NCI-H774 (cell line): ENCODE measurements at places on chromosomes 4 and X.

GRCh38 chrX:15816886-15817285 lies 26.6 kb downstream of the ZRSR2 start:
- no peak for DNase-seq

- DNase-seq: peak; percentile 11
Observed at GRCh38 chrX:115226929-115227328, 7.0 kb downstream of the LRCH2 start.

- DNase-seq: no peak
Observed at GRCh38 chr4:174538123-174538875, 16.0 kb upstream of the HPGD start.

DNA sequence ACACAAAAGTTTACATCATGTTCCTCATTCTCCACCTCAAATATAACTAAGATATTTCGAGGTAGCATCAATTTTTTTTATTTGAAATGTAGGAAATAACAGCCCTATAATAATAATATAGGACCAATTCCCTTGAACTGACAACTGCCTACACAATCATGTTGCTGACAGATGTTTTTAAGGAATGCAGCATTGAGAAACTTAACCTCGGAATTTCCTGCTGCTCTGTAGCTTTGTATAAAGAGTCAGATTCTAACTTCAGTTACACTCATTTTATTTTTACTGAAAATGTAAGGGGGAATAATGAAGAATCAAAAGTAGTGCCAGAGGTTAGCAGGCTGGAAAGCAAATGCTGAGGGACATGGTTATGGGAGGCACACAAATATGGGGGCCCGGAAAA lies 235.8 kb downstream of the RBMX2 start:
- DNase-seq: no peak

- DNase-seq: peak; percentile 59
Observed at GRCh38 chr4:56434599-56435139, 746 bp downstream of the PPAT start.

DNA sequence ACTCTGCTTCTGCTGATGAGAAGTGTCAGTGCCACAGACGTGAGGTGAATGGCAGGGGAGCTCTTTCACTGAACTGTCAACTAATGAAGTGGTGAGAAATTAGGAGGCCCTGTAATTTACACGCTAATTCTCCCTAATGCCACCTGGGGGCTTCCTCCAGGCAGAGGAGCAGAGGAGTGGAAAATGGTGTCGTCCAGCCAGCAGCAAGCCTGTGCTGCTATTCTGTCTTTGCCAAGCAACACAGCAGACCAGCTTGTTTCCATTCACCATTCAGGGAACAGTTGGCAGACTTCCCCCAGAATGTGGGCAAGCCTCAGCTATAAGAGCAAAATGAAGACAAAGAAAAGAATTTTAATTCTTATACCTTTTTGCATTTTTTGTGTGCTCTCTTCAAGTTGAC lies 245.2 kb upstream of the TET2 start:
- DNase-seq: no peak

DNA sequence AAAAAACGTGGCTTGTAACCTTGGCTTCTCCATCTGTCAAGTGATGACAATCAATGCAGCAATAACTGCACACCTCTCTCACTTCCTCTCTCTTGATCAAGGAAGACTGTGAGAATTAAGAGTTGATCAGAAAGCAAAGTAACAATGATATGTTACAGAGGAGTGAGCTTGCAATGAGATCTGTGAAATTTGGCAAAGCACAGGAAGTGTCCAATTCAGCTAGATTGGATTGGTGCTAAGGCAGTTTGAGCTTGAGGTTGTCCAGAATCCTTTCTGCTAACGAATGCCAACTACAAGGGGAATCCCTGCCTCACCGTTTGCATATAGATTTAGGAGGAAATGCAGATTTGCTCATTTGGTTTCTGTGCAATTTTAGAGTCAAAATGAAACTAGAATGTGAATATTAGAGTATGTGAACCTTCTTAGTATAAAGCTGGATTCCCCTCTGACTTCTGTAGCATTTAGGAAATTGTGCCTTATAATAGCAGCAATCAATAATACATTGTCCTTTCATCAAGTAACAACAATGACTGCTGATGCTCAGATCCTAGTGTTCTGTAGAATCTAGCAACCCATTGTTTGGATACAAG lies 346.4 kb downstream of the PTTG2 start:
- no peak for DNase-seq

DNA sequence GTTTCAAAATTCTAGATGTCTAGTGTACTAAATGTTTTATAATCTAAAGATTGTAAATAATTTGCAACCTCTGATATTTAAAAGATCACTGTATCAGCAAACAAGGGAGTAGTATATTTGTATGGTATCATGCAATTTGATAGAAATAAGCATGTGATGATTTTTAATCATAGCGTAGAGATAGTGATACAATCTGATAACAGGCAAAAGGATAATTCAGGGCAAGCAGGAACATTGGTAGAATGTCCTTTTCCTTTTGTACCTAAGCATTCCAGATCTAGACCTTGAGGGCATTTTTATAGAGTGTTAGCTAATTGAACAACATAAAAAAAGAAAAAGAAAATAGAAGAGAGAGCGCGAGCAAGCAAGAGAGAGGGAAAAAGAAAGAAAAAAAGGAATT lies 1.4 kb downstream of the ANK2 start:
- no peak for DNase-seq

DNA sequence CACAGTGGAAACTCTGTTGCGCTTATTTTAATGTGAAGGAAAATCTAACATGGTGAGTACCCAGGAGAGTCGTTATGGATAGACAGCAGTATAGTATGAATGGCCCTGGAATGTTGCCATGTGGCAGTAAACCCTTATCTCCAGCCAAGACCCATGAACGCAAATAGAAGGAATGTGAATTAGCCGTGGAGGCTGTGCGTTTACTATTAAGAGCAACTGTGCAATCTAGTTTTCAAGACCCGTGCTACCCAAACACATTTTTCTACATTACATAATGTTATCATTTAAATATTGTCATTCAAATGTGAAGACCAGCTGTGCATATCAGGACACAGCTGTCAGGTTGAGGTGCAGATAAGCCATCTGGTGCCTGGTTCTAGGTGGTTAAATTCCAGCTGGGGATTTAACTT lies 13.3 kb upstream of the AGA start:
- DNase-seq: no peak

DNA sequence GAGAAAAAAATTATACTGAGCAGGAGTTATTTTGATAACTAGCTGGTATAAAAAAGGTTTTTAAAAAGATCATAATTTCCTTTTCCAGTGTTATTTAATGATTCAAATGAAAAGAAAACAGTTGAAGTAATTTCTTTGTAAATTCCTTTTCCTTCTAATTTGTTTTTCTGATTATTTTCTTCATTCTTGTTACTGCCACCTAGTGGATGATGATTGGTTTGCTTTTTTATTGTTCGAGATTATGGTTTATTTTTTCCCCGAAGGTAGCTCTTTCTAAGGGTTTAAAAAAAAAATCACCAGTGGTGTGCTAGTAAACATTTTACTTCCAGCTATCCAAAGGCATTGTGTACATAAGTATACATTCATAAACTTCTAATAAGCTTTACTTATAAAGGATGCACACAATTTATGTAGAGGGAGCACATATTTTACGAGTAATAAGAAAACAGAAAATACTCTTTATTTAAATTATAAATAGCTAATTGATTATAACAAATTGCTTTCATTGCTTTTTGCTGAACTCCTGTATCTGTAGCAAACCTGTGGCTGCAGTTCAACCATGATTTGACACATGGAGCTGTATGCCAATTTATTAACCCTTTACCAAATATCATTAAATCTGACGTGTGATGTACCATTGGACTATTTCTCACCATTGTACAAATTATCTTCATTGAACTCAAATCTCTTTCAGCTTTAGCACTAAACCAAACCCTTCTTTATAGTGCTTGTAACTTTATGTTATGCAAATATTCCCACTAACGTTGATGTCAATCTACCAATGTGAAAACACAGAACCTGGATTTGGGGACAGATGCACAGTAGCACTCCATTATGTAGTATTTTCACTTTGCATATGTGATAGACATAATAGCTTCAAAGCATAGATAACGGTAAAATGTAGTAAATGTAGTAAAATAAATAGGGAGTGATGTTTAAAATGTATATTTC lies 97.8 kb upstream of the ANK2 start:
- no peak for DNase-seq

- no peak for DNase-seq
Observed at GRCh38 chr4:125382995-125383394, 68.2 kb downstream of the FAT4 start.

DNA sequence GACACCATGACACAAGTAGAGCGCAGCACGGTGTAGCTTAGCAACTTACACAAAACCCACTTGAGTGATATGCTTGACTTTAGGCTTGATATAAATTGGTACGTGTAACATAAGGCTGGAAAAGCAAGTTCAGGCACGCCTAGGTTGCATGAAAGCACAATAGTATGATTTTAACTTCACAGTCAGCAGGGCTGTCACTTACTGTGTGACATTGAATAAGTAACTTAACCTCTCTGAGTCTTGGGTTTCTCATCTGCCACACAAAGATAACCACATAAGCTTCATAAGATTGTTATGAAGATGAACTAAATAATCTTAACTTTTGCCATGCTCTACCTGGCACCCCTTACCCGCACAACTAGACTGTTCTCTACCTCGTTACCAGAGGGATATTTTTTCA lies 9.5 kb downstream of the SRD5A3 start:
- DNase-seq: no peak

DNA sequence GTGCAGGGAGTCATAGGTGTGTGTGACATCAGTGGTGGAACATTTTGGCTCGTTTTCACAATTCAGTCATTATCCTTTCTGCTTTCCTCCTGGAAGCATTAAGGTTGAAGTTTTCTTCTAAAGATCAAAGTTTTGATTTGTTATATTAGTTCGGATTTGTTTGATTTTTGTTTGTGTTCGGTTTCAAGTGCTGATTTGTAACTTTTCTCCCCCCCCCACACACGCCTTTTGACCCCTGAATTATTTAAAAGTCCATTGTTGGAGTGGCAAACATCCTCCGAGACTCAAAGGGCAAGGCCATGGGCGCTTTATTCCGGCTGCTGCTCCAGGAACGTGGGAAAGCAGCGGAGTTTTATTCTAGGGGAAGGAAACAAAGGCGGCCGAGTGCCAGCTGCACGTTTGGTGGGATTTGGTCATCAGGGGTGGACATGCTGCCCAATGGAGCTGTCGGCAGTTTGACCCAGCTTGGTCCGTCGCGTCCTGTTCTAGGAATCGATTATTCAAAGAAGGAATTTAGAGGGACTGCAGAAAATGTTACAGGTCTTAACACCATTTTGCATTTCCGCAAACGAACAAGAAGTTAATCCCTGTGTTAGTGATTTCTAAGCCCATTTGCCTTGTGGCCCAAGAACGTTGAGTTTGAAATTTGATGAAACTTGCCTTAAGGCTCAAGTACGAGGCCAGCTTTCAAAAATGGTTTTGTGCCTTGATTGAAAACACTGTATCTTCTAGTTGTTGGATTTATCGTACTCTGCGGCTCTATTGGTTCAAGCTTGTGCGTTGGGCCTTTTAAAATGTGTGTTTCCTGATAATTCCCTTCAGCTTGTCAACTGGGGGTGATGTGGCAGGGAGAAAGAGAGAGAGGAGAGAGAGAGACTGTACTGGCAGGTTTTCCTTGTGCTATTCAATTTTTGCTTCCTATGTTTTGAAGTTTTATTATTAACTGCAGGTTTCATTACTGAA lies 565 bp upstream of the ZNF41 start:
- DNase-seq: no peak

DNA sequence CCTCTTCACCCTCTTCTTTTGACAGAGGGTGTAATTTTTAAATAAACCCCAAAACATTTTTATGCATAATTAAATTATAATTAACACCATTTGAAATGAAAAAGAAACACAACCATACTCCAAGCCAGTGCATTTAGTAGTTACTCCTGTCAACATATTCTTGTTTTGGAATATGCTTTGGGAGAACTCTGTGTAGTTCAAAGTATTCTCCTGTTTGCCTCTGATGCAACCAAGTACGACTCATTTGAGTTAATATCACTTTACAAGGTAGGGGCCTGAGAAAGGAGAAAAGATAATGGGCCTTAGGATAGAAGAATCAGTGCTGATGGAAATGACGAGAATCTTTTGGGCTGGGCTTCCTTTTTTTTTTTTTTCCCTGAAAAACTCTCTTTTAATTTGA lies 2.7 kb downstream of the PTPN13 start:
- DNase-seq: no peak
